ENCODE measurements at places on chromosomes 3 and 15.

- DNase-seq, result peak; percentile 43
These were observed 370.0 kb upstream of the FRG2C start for GRCh38 chr3:75294124-75294523.

DNA sequence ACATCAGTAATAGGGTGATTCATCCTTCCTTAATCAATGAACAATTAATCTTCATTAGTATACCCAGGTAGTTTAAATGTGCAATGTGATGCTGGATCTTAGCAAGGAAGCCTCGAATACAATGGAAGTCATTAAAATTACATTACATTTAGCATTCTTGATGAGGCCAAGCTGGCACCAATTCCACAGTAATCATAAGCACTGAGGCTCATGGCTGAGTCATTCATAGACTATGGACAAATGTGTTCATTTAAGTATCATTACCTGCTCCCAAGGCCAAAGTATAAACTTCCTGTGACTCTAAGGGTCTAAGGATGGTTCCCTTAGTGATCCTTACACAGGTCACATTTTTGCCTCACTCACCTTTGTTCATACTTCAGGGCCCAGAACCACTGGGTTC, 266.4 kb upstream of the CDIN1 start:
- DNase-seq, result peak; percentile 32

DNA sequence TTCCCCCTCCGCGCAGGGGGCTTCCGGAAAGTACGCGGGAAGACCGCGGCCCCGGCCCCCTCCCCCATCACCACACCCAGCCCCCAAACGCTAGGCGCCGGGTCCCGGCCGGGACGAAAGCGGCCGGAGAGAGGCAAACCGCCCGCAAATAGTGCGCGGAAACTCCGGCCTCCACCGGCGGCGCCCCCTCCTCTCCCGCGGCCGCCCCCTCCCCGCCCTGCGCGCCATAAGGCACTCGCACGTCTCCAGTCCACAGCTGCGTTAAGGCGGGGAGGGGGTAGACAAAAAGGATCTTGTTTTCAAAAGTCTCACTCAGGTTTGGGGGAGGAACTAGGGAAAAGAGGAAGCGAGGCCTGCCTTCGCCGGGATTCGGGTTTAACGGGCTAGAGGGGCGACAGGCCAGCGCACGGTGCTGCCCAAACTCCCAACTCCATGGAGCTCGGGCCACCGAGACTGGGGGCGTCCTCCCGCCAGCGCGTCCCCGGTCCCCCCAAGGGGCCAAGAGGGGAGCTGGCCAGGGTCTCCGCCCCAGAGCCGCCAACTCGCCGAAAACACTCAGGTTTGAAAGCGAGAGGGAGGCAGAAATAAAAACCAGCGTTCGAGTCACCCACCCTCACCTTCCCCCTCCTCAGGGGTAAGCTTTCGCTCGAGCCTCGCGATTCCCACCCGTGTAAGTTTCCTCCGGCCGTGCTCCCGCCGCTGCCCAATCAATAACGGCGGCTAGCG, 1.8 kb downstream of the ANP32A start:
- peak; percentile 33 for DNase-seq

GRCh38 chr3:104717828-104718196, 648.9 kb upstream of the ALCAM start:
- peak; percentile 67 for DNase-seq

DNA sequence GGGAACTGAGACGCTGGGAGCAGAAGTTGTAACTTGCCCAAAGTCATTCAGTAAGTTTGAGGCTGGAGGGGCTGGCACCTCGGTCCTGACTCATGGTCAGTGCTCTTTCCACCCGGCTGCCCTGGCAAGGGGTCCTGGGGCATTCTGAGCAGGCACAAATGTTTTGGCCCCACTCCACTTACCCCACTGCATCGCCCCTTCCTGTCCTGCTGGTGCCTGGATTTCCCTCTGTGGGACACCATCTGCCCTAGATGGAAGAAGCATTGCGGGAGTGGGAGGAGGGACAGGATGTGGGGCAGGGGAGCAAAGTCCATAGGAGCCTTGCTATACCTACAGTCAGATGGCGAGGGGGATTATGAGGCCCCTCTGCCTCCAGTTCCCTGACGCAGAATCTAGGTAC, 4.5 kb downstream of the CORO2B start:
- DNase-seq, result no peak

- no peak for DNase-seq
These were observed 126.4 kb downstream of the RPLP1 start for GRCh38 chr15:69578787-69579583.

- DNase-seq, result no peak
These were observed 181.9 kb downstream of the CDIN1 start for GRCh38 chr15:36761132-36761847.

GRCh38 chr3:65371053-65371452, 667.7 kb downstream of the MAGI1 start:
- peak; percentile 2 for DNase-seq

DNA sequence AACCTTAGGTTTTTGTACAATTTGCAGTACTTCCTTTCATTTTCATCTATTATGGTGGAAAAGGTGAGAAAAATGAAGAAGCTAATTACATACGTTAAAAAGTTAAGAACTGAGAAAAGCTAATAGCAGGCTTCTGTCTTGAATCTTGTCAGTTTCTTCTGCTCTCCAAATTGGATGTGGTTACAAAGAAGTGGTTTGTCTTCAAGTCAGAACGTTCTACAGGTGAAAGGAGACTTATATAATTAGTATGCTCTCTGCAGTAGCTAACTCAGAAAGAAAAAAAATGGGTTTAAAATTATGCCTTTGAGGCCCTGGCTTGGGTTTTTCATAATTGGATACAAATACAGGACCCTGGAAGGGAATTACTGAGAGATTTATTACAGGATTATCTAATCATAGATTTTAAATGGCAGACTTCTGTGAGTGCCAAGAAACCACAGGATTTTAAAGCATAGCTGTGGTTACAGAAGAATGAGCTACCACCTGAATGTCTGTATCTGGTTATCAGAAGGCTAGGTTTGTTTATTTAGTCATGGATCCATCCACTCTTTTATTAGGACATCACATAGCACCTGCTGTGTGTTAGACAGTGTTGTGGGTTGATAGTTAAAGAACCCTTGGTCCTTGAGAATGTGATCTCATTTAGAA, 528.1 kb upstream of the MCTP2 start:
- no peak for DNase-seq

GRCh38 chr15:78930577-78931388, 14.1 kb downstream of the CTSH start:
- peak; percentile 93 for DNase-seq

- peak; percentile 81 for DNase-seq
These were observed 7.5 kb downstream of the CMTM7 start for GRCh38 chr3:32399030-32399620.

DNA sequence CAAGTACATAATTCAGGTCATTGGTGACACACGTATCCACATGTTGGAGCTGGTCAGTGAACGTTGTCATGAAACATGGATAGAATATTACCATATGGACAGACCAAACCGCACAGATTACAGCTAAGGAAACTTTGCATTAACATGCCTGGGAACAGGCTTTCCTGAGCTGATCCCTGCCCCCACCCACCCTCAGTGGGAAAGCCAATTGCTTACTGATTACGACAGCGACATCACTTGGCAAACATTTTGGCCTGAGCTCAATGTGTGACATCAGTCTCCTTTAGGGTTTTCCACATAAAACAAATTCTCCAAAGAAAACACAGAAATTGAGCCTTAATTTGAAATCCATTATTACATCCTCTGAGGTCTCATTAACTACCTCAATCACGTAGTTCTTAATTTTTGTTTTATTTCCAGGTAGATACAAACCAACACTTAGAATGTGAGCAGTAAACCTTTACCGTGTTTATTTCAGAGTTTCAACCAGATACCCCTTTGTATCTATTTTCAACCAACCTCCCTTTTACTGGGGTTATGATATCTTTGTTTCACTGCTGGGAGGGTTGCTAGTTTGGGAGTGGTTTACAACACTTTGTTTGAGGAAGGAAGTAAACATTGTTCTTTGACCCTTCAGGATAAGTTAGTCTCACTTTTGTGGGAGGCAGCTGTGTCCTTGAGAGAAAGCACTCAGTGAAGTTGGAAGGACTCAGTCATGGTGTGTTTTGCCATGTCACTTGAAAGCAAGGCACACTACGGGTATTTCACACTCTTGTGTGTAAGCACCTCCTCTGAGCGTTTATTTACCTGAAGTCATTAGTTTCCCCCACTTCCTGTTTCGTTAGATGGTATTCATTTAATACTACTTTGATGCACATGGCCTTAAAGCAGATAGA, 103.1 kb downstream of the CMSS1 start:
- DNase-seq, result peak; percentile 73

DNA sequence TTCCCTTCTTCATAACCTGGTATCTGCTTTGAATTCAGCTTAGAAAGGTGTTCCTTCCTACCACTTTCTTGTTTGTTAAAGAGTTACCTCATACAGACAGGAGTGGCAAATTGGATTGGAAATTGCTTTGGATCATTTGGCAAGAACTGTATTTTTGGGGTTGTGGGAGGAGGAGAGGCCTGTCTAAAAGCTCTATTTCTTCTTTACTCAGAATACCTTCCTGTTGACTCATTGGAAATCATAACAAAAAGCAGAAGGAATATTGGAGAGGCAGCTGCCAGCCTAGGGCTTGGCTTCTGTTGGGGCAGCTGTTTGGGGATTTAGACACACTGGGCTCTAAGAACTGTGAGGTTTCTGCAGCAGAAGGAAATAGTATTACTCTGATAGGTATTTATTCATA, 14.2 kb downstream of the IQGAP1 start:
- peak; percentile 90 for DNase-seq

DNA sequence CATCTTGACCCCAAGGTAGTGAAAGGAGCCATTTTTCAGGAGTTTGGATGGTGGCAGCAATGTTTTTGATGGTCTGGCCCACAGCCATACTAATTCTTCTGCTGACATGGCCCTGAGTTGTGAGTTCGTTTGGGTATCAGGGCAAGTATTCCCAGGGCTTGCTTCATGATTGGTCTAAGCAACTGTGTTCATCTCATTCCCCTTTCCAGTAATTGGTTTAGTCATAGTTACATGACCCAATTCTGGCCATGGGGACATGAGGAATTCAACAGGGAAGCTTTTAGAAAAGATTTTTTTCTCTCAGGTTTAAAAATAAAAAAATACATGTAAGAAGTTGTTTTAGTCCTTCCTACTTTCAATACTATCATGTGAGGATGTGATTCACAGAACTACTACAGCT, 150.5 kb upstream of the NPHP3 start:
- no peak for DNase-seq

- DNase-seq, result no peak
These were observed 352.6 kb downstream of the CGGBP1 start for GRCh38 chr3:87706176-87706575.

All from fibroblast of the aortic adventitia (primary cell).